ENCODE measurements at places on chromosomes 16 and 17. TPM values are rescaled to one million over a fixed set of nuclear protein-coding genes. Genes with fewer than 3 reads are reported as not detected.

DNA sequence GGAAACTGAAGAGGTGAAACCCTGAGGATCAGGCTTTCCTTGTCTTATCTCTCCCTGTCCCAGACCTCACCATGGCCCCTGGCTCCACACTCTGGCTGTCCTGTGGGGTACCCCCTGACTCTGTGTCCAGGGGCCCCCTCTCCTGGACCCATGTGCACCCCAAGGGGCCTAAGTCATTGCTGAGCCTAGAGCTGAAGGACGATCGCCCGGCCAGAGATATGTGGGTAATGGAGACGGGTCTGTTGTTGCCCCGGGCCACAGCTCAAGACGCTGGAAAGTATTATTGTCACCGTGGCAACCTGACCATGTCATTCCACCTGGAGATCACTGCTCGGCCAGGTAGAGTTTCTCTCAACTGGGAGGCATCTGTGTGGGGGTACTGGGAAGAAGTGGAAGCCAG lies 1.4 kb downstream of the CD19 start:
- no peaks in the 10 kb centered on the region for H3K36me3 ChIP-seq
- DNase-seq: no peak
- H3K4me1 ChIP-seq: no peaks in the 10 kb centered on the region
- no peak overlapping the region for H3K4me3 ChIP-seq

The KCNAB3 gene
- 1.6 TPM for total RNA-seq

GRCh38 chr17:76840884-76841775 lies 27.1 kb upstream of the MGAT5B start:
- H3K4me3 ChIP-seq: no peak overlapping the region
- DNase-seq: no peak
- peaks cover 27% of the 10 kb centered on the region for H3K4me1 ChIP-seq
- no peak overlapping the region for H3K27ac ChIP-seq
- no peaks in the 10 kb centered on the region for H3K36me3 ChIP-seq
- H3K27me3 ChIP-seq: peaks cover 1% of the 10 kb centered on the region

The ITGB3 gene
- not detected for total RNA-seq

The CFAP119 gene
- 5.2 TPM for total RNA-seq

GRCh38 chr17:8392674-8393469 lies 4.8 kb downstream of the RNF222 start:
- peaks cover 5% of the 10 kb centered on the region for H3K36me3 ChIP-seq
- H3K4me1 ChIP-seq: peaks cover 8% of the 10 kb centered on the region
- H3K27ac ChIP-seq: no peak overlapping the region
- DNase-seq: no peak
- no peak overlapping the region for H3K4me3 ChIP-seq

GRCh38 chr16:77890075-77890474 lies 101.7 kb downstream of the VAT1L start:
- H3K4me1 ChIP-seq: no peaks in the 10 kb centered on the region
- no peaks in the 10 kb centered on the region for H3K36me3 ChIP-seq
- H3K4me3 ChIP-seq: no peak overlapping the region
- H3K27me3 ChIP-seq: peaks cover 2% of the 10 kb centered on the region

The KCNJ16 gene
- 0.23 TPM for total RNA-seq

The NKIRAS2 gene
- total RNA-seq: 67.4 TPM

The CNGB1 gene
- total RNA-seq: not detected

GRCh38 chr17:41338961-41339485 lies 11.6 kb downstream of the KRT33A start:
- H3K4me3 ChIP-seq: no peak overlapping the region
- H3K36me3 ChIP-seq: peaks cover 7% of the 10 kb centered on the region
- peaks cover 5% of the 10 kb centered on the region for H3K4me1 ChIP-seq
- DNase-seq: no peak

GRCh38 chr17:64025732-64026294 lies 5.4 kb upstream of the ICAM2 start:
- no peak overlapping the region for H3K27ac ChIP-seq
- peak; percentile 80 for DNase-seq
- H3K4me3 ChIP-seq: peak overlapping the region; percentile 45
- peaks cover 26% of the 10 kb centered on the region for H3K4me1 ChIP-seq
- no peaks in the 10 kb centered on the region for H3K27me3 ChIP-seq

GRCh38 chr17:34711646-34712045 lies 132.3 kb downstream of the TMEM132E start:
- H3K36me3 ChIP-seq: no peaks in the 10 kb centered on the region
- DNase-seq: no peak
- peaks cover 4% of the 10 kb centered on the region for H3K27me3 ChIP-seq
- no peak overlapping the region for H3K27ac ChIP-seq

The NUPR1 gene
- total RNA-seq: not detected

DNA sequence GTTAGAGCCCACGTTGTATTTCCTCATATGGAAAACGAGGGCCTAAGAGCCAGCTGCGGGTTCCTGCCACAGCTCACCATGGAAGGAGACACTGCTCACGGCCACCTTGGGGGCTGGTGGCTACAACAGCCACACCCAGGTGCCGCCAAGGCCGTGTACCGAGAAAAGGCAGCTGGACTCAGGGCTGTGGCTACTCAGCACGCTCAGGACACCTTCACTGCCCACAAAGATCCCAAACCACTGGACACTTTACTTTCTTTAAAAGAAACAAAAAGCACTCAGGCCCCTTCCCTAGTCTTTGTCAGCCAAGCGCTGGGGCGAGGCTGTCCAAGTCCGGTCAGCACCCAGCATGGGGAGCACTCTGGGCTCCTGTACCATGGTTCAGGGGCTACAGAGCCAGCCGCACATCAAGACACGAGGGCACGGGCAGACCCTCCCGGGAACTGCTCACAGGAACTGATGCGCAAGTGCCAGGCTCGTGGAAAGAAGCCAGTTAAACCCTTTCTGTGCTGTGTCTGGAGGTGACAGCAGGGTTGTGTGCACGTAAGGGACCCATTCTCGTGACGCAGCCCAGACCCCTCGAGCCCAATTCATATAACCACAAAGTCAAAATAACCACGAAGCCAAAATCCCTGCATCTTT lies 18.5 kb downstream of the SLC16A3 start:
- H3K36me3 ChIP-seq: peaks cover 65% of the 10 kb centered on the region
- peaks cover 29% of the 10 kb centered on the region for H3K4me1 ChIP-seq
- DNase-seq: no peak
- no peak overlapping the region for H3K27ac ChIP-seq
- no peak overlapping the region for H3K4me3 ChIP-seq
- H3K27me3 ChIP-seq: peaks cover 19% of the 10 kb centered on the region

The AURKB gene
- total RNA-seq: 21.4 TPM

The P2RX1 gene
- not detected for total RNA-seq

GRCh38 chr17:70292366-70292765 lies 123.0 kb downstream of the KCNJ2 start:
- peaks cover 4% of the 10 kb centered on the region for H3K4me1 ChIP-seq
- DNase-seq: no peak
- H3K36me3 ChIP-seq: no peaks in the 10 kb centered on the region
- no peaks in the 10 kb centered on the region for H3K27me3 ChIP-seq

DNA sequence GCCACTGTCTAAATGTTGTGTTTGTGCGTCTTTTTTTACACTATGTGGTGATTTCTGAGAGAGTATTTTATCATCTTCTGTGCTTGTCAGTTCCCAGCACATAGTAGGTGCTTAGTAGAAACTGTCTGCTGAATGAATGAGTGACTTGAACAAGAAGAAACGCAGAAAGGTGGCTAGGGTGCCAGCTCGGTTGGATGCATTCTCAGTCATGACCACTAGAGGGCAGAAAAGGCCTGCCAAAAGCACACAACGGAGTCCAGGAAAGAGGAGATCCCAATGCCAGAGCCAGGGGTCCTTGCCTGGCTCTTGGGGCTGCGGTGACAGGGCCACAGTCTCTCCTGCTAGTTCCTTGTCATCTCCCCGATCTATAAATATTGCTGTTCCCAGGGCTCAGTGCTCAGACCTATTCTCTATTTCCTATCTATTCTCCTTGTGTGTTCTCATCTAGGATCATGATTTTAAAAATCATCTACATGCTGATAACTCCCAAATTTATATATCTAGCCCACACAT lies 57.3 kb upstream of the CCL1 start:
- no peaks in the 10 kb centered on the region for H3K4me1 ChIP-seq
- peaks cover 7% of the 10 kb centered on the region for H3K27me3 ChIP-seq

The CCL4 gene
- not detected for total RNA-seq

- H3K4me1 ChIP-seq: peaks cover 19% of the 10 kb centered on the region
- no peak overlapping the region for H3K4me3 ChIP-seq
- no peak overlapping the region for H3K27ac ChIP-seq
Observed at GRCh38 chr17:45230410-45230786, 8.7 kb downstream of the FMNL1 start.

DNA sequence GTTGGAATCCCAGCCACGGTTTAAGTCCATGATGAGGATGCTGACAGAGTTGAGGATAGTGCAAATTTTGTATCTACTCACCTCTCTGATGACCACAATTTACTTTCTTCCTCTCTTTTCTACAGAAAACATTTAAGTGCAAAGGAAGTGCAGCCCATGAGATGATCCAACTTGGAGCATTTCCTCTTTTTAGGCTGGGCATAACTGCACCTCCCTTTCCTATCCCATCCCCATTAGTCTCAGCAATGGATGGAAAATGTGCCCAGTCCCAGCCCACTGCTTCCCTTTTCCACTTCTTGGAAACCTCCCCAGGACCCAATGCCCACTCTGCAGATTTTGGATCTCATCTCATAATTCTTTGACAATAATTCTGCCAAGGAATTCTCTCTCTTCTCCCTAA lies 16.6 kb upstream of the CCL8 start:
- H3K27ac ChIP-seq: no peak overlapping the region
- H3K4me3 ChIP-seq: no peak overlapping the region
- peaks cover 22% of the 10 kb centered on the region for H3K4me1 ChIP-seq
- DNase-seq: no peak

DNA sequence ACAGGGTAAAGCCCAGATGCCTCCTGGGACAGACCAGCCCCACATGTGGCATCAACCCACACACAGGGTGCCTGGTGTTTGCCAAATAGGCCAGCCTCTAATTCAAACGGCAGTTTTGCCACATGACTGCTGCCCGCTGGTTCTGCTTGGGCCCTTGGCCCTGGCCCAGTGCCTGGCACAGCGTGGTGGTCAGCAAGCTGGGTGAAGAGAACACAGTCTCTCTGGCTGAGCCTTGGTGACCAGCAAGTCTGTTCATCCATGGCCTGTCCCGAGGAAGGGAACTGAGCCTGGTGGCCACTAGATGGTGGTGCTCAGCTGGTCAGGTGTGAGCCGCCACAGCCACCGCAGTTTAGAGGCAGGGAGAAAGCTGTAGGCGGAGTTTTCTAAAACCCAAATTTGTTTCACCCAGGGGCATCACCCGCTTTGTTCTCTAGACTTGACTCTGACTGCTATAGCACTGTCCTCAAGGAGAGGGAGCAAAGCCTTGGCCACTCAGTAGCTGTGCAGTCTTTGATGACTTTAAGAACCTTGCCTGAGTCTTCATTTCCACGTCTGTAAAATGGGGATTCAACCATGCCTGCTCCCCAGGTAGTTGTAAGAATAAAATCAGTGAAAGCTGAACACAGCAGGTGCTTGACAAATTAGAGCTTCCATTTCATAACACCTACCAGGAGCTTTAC lies 4.7 kb upstream of the GFAP start:
- H3K4me3 ChIP-seq: no peak overlapping the region
- H3K4me1 ChIP-seq: no peaks in the 10 kb centered on the region
- H3K36me3 ChIP-seq: no peaks in the 10 kb centered on the region
- peak; percentile 76 for DNase-seq

- no peak overlapping the region for H3K4me3 ChIP-seq
- no peaks in the 10 kb centered on the region for H3K4me1 ChIP-seq
- peaks cover 3% of the 10 kb centered on the region for H3K27me3 ChIP-seq
- H3K36me3 ChIP-seq: no peaks in the 10 kb centered on the region
- H3K27ac ChIP-seq: no peak overlapping the region
Observed at GRCh38 chr16:35636480-35637230, 2177.2 kb downstream of the TP53TG3F start.

GRCh38 chr16:84609563-84610177 lies 8.2 kb downstream of the COTL1 start:
- H3K36me3 ChIP-seq: peaks cover 24% of the 10 kb centered on the region
- DNase-seq: no peak
- no peak overlapping the region for H3K27ac ChIP-seq
- no peak overlapping the region for H3K4me3 ChIP-seq
- peaks cover 3% of the 10 kb centered on the region for H3K27me3 ChIP-seq

DNA sequence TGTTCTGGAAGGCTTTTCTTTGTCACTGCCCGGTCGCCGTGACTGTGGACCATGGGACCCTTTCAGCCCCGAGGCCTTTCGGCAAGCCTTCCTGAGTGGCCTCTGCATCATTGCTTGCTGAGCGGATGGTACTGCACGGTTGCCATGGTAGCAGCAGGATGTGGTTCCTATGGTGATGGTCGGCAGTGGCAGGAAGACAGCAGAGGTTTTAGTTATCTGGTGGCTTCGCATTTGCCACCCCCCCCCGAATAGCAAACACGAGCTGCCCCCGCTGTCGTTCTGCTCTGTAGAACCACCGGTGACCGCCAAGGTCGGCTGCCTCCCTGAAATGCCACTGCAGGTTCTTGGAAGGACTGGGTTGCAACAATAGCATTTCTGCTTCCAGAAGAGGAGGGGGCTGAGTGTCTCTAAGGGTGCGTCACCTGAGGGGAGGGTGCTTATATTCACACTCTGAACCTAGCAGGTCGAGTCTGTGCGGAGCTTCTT lies 76.6 kb downstream of the CMIP start:
- no peak overlapping the region for H3K27ac ChIP-seq
- H3K4me1 ChIP-seq: peaks cover 17% of the 10 kb centered on the region
- H3K36me3 ChIP-seq: peaks cover 8% of the 10 kb centered on the region
- no peak for DNase-seq
- H3K4me3 ChIP-seq: no peak overlapping the region

The CARHSP1 gene
- total RNA-seq: 127 TPM

DNA sequence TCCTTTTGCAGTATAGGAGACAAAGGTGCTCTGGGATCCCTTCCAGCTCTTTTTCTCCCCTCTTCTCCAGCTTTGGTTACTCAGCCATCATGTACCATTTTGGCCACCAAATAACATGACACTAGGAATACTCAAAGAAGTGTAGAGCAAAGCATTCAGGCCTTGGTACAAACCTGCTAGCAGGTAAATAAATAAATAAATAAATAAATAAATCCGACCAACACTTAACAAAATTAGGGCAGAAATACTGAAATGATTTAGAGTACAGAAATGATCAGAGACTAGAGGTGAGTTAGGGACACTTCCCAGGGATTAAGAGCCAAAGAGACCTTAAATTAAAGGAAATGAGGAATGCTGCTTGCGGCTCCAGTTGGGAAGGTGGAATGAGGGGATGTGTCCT lies 17.7 kb upstream of the ITGB3 start:
- H3K27me3 ChIP-seq: no peaks in the 10 kb centered on the region
- peaks cover 10% of the 10 kb centered on the region for H3K4me1 ChIP-seq
- no peak overlapping the region for H3K4me3 ChIP-seq
- DNase-seq: no peak
- no peak overlapping the region for H3K27ac ChIP-seq

The ITPRIPL2 gene
- total RNA-seq: 65.1 TPM

The XAF1 gene
- 0.38 TPM for total RNA-seq

DNA sequence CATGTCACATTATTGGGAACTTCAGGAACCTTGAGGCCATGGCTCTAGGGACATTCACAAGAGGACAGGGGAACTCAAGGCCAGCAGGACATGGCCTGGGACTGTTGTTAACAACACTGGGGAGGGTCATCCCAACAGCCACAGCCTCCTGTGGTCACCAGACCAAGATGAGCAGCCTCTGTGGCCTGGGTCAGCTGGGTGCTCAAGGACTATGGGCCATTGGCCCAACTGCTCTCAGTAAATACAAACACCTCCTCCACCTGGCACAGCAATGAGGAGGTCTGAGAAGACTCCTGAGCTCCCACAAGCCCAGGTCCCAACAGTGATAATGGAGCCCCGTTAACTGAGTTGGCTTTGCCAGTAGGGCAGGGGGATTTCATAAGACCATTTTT lies 20.9 kb downstream of the KIFC3 start:
- DNase-seq: no peak
- no peak overlapping the region for H3K4me3 ChIP-seq
- no peaks in the 10 kb centered on the region for H3K4me1 ChIP-seq
- peaks cover 11% of the 10 kb centered on the region for H3K36me3 ChIP-seq
- H3K27me3 ChIP-seq: peaks cover 3% of the 10 kb centered on the region
- H3K27ac ChIP-seq: no peak overlapping the region

Measured in endothelial cell (in vitro differentiated cells).